ENCODE measurements at places on chromosomes 3 and 15.

- DNase-seq: no peak
- H3K36me3 ChIP-seq: no peaks in the 10 kb centered on the region
- peaks cover 24% of the 10 kb centered on the region for H3K4me1 ChIP-seq
- H3K27me3 ChIP-seq: no peaks in the 10 kb centered on the region
- H3K4me3 ChIP-seq: no peak overlapping the region
- H3K27ac ChIP-seq: peak overlapping the region; percentile 57
Measured at GRCh38 chr3:188362405-188362831, 208.5 kb downstream of the LPP start.

DNA sequence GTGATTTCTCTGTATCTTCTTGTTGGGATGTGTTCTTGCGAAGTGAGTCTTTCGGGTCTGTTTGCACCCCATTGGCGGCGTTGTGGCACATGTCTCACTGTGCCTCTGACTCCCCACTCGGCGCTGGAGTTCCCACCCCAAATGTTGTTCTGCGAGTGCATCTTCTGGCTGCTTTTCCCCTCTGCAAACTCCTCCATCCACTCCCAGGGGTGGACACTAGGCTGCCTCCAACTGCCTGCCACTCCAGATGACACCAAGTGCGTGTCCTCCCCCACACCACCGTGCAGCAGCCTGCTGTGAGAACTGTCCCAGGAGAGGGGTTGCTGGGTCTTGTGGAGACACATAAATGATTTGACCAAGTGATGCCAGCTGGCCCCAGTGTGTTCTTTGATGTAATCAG, 17.6 kb downstream of the EFCC1 start:
- H3K27me3 ChIP-seq: peaks cover 20% of the 10 kb centered on the region
- no peak for DNase-seq
- peaks cover 5% of the 10 kb centered on the region for H3K4me1 ChIP-seq
- H3K36me3 ChIP-seq: no peaks in the 10 kb centered on the region
- H3K27ac ChIP-seq: no peak overlapping the region
- no peak overlapping the region for H3K4me3 ChIP-seq

- peaks cover 10% of the 10 kb centered on the region for H3K4me1 ChIP-seq
- no peak overlapping the region for H3K4me3 ChIP-seq
- no peak for DNase-seq
- no peak overlapping the region for H3K27ac ChIP-seq
- no peaks in the 10 kb centered on the region for H3K27me3 ChIP-seq
- peaks cover 30% of the 10 kb centered on the region for H3K36me3 ChIP-seq
Measured at GRCh38 chr3:170077361-170077760, 39.6 kb downstream of the GPR160 start.

DNA sequence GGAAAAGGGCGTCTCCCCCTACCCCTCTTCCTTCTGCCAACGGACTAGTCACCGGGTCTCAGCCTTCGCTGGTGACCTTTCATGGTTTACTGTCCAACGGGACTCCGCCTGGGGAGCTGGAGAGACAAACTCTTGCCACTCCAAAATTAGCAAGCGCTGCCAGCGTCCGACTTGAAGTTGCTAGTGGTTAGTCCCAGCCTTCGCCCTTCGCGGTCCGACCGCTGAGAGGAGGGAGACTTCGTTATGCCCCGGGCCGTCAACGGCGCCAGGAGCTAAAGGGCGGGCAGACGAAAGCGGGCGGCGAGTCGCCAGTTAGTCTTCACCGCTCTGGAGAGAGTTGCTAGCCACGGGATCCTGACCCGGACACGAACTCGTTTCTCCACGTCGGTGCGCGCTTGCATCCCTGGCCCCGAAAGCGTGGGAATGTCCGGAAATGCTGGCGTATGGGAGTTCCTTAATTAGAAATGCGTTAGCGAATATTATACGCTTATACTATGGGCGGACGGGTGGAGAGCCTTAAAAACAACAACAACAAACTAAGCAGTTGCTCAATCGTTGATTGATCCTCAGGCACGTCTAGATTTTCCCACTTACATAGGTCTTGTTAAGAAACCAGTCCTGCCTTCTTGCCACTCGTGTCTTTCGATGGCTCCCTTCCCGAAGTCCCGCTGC, 716 bp downstream of the SMC4 start:
- peaks cover 2% of the 10 kb centered on the region for H3K36me3 ChIP-seq
- peak overlapping the region; percentile 100 for H3K27ac ChIP-seq

DNA sequence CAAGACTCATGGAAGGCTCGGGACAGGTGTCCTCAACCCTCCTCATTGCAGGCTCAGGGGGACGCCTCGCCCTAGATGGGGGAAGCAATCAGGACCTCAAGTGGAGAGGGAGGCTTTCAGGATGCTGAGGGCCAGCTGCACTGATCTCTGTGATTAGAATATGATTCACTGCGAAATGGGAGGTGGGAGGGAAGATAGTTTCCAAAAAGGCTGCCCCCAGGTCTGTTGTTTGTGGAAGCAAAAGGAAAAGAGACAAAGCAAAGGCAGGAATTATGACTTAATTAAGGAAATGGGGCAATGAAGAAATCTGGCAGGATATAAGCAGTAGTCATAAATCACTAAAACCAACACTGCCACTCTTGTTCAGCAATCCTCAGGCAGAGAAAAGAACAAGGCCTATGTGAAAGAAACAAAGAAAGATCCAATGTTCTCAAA, 85.6 kb upstream of the ABHD17C start:
- H3K4me1 ChIP-seq: peaks cover 25% of the 10 kb centered on the region
- DNase-seq: no peak
- H3K27me3 ChIP-seq: peaks cover 7% of the 10 kb centered on the region
- no peaks in the 10 kb centered on the region for H3K36me3 ChIP-seq

DNA sequence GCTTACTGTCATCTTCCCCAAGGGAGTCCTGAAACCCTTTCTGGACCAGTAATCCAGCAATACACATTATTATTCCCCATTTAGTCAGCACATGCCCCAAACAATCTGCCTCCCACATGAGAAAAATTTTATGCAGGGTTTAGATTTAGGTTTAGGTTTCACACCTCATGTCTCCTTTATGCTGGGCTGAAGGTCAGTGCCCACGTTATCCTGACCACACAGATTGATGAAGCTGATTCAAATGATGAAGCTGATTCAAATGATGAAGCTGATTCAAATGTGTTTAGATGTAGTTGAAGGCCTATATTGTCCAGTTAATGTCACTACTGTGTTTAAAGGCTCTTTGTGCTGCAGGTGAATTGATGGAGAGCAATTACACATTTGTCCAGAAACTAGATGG, 18.1 kb upstream of the ZBED2 start:
- H3K4me3 ChIP-seq: no peak overlapping the region
- H3K4me1 ChIP-seq: peaks cover 6% of the 10 kb centered on the region
- H3K27ac ChIP-seq: no peak overlapping the region

DNA sequence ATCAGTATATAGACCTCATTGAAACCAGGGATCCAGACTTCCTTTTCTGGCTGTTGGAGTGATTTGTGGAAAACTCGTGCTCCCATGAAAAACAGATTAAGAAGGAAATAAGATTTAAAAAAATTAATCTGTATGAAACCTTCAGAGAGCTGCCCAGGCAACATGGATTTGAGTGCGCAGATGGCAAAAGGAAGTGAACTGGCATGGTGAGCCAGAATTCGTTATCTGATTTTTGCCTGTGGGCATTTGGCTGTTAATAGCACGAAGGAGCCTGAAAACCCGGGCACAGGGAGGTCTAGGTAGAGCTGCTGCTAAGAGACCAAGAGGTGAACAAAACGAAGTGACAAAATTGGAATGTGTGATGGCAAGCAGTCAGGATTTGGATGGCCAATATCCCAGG, 19.1 kb upstream of the SPINK8 start:
- no peak overlapping the region for H3K4me3 ChIP-seq
- no peak for DNase-seq
- H3K27me3 ChIP-seq: peaks cover 7% of the 10 kb centered on the region
- peaks cover 12% of the 10 kb centered on the region for H3K4me1 ChIP-seq

DNA sequence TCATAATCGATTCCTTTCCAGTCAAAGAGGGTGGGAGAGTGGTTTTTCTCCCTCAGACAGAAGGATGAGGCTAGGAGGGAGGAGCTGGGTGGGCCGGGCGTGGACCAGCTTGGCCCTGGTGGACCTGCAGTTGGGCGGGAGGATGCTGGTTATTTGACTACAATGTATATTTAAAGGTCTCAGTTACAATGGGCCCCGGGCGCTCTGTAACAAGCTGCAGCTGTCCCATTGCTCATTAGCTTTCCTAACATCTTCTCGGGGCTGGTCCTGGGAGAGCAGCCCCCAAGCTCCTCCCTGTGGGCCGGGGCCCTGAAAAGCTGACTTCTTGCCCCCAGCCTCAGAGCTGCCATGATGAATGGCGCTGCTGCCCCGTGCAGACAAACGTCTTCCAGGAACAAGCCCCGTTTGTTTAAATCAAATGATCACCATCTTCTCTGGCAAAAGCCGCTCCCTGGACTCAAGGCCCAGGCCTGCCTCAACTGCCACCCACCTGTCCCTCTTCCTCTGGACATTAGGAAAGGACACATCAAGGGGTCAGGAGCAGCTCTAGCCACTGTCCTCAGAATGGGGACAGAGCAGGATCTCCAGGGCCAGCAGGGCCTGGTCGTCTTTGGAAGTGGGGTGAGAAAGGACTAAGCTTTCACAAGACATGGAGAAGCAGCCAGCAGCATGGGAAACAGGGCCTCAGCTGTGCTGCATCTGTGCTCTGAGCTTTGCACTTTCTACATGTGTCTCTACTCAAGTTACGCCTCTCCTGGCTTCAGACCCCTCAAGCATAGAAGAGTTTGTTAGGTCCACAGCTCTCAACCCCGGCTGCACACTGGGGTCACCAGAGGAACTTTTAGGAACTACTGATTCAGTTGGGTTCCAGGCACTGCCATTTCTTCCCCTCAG, 38.6 kb downstream of the MAGEF1 start:
- no peak overlapping the region for H3K27ac ChIP-seq
- no peak overlapping the region for H3K4me3 ChIP-seq

GRCh38 chr15:84823282-84823878, 6.2 kb downstream of the ALPK3 start:
- DNase-seq: no peak
- H3K4me1 ChIP-seq: peaks cover 36% of the 10 kb centered on the region
- no peak overlapping the region for H3K4me3 ChIP-seq
- H3K36me3 ChIP-seq: no peaks in the 10 kb centered on the region
- no peak overlapping the region for H3K27ac ChIP-seq

GRCh38 chr3:72113564-72113963, 328.6 kb upstream of the PROK2 start:
- no peaks in the 10 kb centered on the region for H3K36me3 ChIP-seq
- no peak for DNase-seq
- no peak overlapping the region for H3K27ac ChIP-seq

DNA sequence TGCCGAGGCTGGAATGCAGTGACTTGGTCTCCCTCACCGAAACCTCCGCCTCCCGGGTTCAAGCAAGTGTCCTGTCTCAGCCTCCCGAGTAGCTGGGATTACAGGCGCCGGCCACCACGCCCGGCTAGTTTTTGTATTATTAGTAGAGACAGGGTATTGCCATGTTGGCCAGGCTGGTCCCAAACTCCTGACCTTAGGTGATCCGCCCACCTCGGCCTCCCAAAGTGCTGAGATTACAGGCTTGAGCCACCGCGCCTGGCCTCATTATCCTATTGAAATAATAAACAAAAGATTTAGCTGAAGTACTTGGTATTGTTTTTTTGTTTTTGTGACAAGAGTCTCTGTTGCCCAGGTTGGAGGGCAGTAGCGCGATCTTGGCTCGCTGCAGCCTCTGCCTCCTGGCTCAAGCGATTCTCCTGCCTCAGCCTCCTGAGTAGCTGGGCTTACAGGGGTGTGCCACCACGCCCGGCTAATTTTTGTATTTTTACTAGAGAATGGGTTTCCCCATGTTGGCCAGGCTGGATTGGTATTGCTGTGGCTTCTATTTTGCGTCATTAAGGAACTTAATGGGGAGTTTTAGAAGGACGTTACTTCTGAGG, 1.5 kb downstream of the RPL35A start:
- H3K36me3 ChIP-seq: peaks cover 20% of the 10 kb centered on the region
- DNase-seq: no peak
- H3K4me1 ChIP-seq: peaks cover 31% of the 10 kb centered on the region
- H3K4me3 ChIP-seq: peak overlapping the region; percentile 98
